ENCODE measurements at places on chromosomes 2 and 18.

DNA sequence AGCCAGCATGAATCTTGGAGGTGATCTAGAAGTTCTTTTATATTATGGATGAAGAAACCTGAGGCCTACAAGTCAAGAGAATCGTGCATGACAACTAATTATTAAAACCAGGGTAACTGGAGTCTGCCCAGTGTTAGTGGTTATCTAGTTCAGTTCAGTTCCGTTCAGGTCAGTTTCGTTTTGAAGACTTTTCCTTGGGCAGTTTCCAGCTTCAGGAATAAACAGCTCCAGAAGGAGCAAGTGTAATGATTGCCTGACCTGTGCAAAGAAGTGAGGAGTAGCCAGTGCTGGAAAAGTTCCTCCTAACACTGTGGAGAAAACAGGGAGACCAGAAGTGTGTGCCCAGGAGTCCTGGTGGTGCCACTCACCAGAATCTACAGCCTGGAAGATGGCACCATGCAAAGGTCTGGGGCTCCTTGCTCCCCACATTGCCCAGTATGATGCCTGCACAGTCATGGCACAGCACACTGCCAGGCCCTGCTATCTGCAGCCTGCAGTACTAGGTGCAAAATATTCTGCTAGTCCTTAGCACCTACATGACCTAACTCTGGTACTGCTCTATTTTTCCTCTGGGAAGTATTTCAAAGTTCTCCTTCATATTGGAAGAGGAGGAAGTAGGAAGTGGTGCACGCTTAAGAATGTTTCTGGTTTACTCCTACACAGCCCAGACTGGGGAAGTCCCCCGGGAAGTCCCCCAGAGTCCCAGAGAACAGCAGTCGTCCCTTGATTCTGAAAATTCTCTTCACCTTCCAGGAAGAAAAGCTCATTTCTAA is 65.8 kb downstream of the SUMO1 start:
- DNase-seq: no peak

GRCh38 chr2:56055405-56055804 is 128.4 kb upstream of the CCDC85A start:
- no peak for DNase-seq

- DNase-seq: no peak
Measured at GRCh38 chr2:216608525-216608924, 24.7 kb upstream of the IGFBP2 start.

DNA sequence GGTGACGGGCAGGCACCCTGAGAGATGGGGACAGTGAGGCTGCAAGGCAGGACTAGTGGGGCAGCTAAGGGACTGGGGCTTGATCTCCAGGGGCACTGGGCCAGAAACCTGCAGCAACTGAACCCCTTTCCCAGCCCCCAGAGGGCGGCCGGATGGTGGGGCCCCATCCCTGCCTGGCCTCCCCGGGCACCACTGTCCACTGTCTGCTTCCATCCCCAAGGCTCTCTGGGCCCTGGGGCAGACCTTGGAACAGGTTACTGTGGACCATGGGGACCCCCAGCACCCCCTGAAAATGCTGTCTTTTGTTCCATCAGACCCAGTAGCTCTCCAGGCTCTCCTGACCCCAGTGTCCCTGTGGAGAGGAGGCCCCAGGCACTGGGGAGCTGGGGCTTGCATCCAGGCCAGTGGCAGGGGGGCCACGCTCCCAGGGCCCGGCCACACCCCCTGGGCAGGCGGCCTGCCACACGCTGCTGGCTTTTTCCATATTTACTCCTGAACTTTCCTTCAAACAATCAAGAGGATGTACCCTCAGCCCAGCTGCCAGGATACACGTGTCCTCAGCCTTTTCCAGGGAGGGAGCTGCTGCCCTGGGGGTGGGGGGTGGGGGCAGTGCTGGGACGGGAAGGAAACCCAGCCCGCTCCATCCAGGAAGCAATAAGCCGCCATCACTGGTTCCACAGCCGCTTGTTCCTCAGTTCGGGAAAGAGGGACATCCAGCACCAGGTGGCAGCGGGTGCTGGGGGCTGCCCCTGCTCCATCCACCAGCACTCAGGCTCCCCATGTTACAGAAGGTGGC is 102.3 kb upstream of the ODC1 start:
- DNase-seq: no peak

DNA sequence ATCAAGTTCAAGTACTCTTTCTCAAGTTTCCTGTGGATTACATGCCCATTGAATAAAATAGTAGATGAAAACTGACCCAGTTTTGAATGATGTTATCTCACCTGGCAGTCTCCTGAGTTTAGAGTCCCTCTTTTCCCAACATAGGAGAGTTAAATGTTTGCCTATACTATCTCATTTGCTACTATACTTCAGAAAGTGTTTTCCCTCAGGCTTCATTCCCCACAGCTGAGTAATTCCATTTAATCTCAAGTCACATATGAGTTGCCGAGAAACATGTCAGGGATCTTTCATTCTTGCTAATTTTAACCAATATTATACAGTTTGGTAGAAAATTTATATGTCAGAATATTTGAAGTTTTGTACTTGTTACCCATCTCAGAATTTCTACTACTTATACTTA is 150.4 kb upstream of the CDH19 start:
- DNase-seq: no peak

GRCh38 chr2:120805602-120806001 is 69.9 kb downstream of the GLI2 start:
- no peak for DNase-seq

DNA sequence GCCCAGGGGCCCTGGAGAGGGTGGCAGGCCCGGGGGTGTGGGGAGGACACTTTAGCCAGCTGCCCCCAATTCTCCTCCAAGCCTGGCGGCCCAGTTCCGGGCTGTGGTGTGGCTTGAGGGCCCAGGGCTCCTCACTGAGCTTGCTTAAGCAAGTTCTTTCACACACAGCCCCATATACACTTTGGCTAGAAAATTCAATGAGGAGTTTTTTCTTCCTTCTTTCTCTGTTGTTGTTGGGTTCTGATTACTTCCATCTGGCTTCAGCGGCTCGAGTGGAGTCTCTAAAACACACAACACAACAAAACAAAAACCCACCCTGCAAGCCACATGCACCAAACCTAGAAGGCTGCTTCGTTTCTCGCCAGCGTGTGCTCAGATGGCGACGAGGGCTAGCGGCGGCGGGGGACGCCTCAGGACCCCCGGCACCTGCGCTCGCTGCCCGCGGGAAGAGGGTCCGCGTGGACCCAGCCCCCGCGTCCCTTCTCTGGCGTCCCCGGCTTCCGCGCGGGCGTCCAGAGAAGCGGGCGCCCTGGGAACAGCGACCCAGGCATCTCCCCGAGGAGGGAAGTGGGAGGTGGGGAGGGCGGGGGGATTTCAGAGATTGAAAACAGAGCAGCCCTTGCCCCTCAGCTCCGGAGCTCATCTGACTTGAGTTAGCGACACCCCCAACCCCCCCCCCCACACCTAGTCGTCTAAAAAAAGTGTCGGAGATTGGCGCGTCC is 577 bp upstream of the GLI2 start:
- DNase-seq: no peak

DNA sequence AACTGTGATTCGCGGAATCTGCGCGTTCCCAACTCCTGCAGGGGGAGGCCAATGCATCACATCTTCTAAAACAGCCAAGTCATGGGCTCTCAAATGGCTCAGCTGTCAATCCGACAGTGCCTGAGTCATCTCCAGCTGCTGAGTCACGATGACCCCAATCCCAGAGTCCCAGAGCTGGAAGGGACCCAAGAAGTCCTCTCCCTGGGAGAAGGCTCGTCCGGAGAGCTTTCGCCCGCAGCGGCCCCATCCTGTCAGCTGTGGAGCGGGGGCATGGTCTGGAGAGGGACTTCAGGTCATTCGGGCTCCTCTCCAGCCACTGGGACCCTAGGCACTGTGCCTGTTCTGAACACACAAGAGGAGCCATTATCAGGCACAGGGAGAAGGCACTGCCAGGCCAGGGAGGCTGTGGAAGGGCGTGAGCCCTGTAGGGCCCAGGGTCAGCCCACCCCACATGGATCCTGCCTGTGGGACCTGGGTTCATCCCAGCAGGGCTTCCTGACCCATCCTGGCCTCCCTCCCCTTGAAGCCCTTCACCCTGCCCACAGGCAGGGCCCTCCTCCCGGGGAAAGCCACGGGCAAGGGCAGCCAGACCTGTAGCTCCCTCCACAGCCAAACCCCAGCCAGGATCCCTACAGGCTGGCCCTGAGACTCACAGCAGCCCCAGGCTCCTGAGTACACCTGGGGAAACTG is 47.6 kb upstream of the GPC1 start:
- DNase-seq: peak; percentile 60
